ENCODE measurements at places on chromosomes 7 and 10. TPM values are rescaled to one million over a fixed set of nuclear protein-coding genes. Genes with fewer than 3 reads are reported as not detected.

DNA sequence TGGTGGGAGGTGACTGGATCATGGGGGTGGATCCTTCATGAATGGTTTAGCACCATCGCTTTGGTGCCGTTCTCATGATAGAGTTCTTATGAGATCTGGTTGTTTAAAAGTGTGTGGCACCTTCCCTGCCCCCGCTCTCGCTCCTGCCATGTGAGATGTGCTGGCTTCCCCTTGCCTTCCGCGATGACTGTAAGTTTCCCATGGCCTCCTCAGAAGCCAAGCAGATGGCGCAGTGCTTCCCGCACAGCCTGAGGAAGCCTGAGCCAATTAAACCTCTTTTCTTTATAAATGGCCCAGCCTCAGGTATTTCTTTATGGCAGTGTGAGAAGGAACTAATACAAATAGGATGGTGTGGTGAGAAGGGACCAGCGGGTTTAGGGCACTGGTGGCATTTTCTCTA lies 243.3 kb upstream of the CELF2 start:
- peaks cover 3% of the 10 kb centered on the region for H3K27me3 ChIP-seq
- H3K4me1 ChIP-seq, result no peaks in the 10 kb centered on the region
- H3K27ac ChIP-seq, result no peak overlapping the region

- no peak overlapping the region for H3K27ac ChIP-seq
- H3K4me1 ChIP-seq, result peaks cover 3% of the 10 kb centered on the region
- H3K27me3 ChIP-seq, result peaks cover 7% of the 10 kb centered on the region
- H3K4me3 ChIP-seq, result no peak overlapping the region
- no peak for DNase-seq
Observed at GRCh38 chr10:23648618-23649017, 209.7 kb downstream of the OTUD1 start.

DNA sequence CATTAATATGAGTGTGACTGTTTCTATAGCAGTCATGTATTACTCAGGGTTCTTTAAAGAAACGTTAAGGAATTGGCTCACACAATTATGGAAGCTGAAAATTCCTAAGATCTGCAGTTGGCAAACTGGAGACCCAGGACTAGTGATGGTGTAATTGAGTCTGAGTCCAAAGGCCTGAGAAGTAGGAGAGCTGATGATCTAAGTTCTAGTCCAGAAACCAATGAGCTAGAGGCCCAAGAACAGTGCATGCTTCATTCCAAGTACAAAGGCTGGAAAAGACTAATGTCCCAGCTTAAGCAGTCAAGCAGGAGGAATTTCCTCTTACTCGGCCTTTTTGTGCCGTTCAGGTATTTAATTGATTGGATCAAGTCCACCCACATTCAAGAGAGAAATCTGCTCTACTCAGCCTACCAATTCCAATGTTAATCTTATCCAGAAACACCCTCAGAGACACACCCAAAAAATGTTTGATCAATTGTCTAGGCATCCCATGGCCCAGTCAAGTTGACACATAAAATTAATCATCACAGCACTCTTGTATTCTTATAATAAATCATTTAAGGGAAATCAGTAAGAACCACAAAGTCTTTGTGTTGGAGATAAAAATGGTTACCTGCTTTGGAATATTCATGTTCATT lies 312.1 kb downstream of the PRKG1 start:
- no peaks in the 10 kb centered on the region for H3K4me1 ChIP-seq
- H3K27me3 ChIP-seq, result no peaks in the 10 kb centered on the region

- peaks cover 24% of the 10 kb centered on the region for H3K27me3 ChIP-seq
- H3K27ac ChIP-seq, result no peak overlapping the region
- no peaks in the 10 kb centered on the region for H3K4me1 ChIP-seq
- no peak overlapping the region for H3K4me3 ChIP-seq
Observed at GRCh38 chr7:113143486-113144257, 25.3 kb upstream of the SMIM30 start.

DNA sequence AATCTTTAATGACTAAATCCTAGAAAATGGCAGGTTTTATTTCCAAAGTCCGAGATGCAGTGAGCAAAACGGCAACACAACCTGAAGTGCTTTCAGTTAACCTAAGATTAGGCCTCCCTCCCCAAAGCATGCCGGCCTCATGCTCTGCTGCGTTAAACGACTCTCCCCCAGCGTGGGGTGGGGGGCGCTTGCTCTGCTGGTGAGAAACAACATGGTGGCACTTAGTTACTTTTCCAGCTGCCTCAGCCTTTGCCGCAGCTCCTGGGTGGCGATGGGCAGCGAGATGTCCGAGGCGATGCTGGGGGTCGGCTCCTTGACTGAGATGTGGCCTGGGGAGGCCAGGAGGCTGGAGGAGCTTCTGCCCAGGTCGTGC lies 36.7 kb upstream of the NCAPG2 start:
- no peak overlapping the region for H3K27ac ChIP-seq
- H3K4me3 ChIP-seq, result no peak overlapping the region
- no peaks in the 10 kb centered on the region for H3K27me3 ChIP-seq
- peaks cover 6% of the 10 kb centered on the region for H3K36me3 ChIP-seq

GRCh38 chr7:151204383-151205032 lies 5.8 kb downstream of the H2BK1 start:
- no peak overlapping the region for H3K4me3 ChIP-seq
- no peaks in the 10 kb centered on the region for H3K36me3 ChIP-seq
- no peak for DNase-seq
- no peak overlapping the region for H3K27ac ChIP-seq
- H3K4me1 ChIP-seq, result peaks cover 15% of the 10 kb centered on the region

- peaks cover 2% of the 10 kb centered on the region for H3K36me3 ChIP-seq
- peak overlapping the region; percentile 83 for H3K4me3 ChIP-seq
- H3K27ac ChIP-seq, result peak overlapping the region; percentile 90
- DNase-seq, result no peak
- H3K27me3 ChIP-seq, result peaks cover 5% of the 10 kb centered on the region
Observed at GRCh38 chr10:22437620-22438588, 92.6 kb downstream of the SPAG6 start.

GRCh38 chr7:17302575-17303142 lies 4.2 kb downstream of the AHR start:
- no peak for DNase-seq
- peaks cover 15% of the 10 kb centered on the region for H3K36me3 ChIP-seq
- no peak overlapping the region for H3K27ac ChIP-seq
- peaks cover 36% of the 10 kb centered on the region for H3K4me1 ChIP-seq
- H3K4me3 ChIP-seq, result no peak overlapping the region

- no peaks in the 10 kb centered on the region for H3K27me3 ChIP-seq
- no peaks in the 10 kb centered on the region for H3K4me1 ChIP-seq
- no peaks in the 10 kb centered on the region for H3K36me3 ChIP-seq
- no peak overlapping the region for H3K4me3 ChIP-seq
- no peak overlapping the region for H3K27ac ChIP-seq
- no peak for DNase-seq
Observed at GRCh38 chr7:14841869-14842268, 60.7 kb downstream of the DGKB start.

DNA sequence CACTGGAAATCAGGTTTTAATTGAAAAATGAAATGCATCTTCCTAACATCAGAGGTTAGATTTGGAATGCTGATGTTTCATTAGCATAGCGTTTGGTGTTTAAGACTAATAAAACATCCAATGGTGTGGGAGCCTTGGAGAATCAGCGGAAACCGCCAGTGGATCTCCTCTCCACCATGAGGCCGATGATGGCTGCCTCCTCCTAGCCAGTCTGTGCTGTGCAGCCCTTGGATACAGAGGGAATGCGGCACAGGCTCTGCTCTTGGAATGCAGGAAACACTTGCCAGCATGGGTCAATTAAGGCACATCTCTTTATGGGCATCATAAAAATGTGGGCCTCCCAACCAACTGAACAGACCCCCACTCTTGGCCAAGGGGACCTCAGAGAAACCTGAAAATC lies 259.9 kb downstream of the GLRX3 start:
- no peaks in the 10 kb centered on the region for H3K4me1 ChIP-seq
- no peak for DNase-seq
- peaks cover 5% of the 10 kb centered on the region for H3K27me3 ChIP-seq
- H3K36me3 ChIP-seq, result no peaks in the 10 kb centered on the region
- no peak overlapping the region for H3K4me3 ChIP-seq

DNA sequence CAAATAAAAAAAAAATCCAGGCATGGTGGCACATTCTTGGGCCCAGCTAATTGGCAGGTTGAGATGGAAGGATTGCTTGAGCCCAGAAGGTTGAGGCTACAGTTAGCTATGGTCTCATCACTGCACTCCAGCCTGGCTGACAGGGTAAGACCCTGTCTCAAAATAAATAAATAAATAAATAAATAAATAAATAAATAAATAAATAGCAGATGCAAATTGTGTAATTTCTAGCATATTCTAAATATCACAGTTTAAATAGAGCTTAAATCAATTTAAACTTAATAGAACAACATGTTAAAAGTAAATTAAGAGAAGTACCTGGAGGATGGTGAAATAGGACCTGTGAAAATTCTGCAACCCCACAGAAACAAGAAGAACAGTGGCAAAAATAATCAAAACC lies 290.5 kb downstream of the TFEC start:
- no peak for DNase-seq
- H3K27me3 ChIP-seq, result no peaks in the 10 kb centered on the region
- H3K27ac ChIP-seq, result no peak overlapping the region
- no peaks in the 10 kb centered on the region for H3K4me1 ChIP-seq
- no peak overlapping the region for H3K4me3 ChIP-seq
- no peaks in the 10 kb centered on the region for H3K36me3 ChIP-seq

DNA sequence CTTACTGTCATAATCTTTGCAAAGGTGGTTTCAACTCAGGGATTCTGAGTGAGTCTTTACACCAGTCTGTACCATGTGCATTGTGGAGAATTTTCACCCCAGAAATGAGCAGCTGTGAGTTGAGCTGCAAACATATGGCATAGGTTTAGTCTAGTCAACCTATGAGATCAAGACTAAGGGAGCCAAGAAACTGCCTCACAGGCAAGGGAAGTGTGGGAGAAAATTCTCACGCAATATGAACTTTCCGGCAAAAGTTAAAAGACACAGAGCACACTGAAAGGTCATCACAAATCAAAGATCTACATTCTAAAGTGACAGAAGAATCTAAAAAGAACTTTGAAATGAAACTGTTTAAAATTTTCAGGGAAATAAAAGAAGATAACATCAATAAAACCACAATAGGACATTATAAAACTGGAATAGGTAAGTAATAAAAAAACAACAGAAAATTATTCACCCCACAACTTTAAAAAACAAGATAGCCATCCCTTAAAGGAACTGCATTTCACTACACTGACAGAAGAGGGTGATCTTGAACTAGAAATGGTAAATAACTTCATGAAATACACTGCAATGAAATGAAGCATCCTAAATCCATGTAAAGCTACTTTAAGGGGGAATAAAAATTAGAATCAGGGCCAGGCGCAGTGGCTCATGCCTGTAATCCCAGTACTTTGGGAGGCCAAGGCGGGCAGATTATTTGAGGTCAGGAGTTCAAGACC lies 63.5 kb downstream of the LGI1 start:
- no peaks in the 10 kb centered on the region for H3K36me3 ChIP-seq
- no peak overlapping the region for H3K4me3 ChIP-seq
- no peak overlapping the region for H3K27ac ChIP-seq
- no peak for DNase-seq

GRCh38 chr7:100208911-100209408 lies 10.8 kb upstream of the PVRIG start:
- peaks cover 7% of the 10 kb centered on the region for H3K36me3 ChIP-seq
- peak; percentile 69 for DNase-seq
- peak overlapping the region; percentile 75 for H3K27ac ChIP-seq
- H3K27me3 ChIP-seq, result no peaks in the 10 kb centered on the region
- peaks cover 49% of the 10 kb centered on the region for H3K4me1 ChIP-seq
- peak overlapping the region; percentile 53 for H3K4me3 ChIP-seq

DNA sequence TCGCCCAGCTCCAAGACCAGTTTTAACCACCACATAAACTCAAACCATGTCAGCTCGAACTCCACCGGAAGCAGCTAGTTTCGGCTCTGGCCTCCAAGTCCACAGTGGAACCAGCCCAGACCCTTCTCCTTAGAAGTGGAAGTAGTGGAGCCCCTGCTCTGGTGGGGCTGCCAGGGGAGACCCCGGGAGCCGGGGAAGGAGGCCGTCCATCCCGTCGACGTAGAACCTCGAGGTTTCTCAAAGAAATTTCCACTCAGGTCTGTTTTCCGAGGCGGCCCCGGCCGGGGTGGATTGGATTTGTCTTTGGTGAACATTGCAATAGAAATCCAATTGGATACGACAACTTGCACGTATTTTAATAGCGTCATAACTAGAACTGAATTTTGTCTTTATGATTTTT lies 87.5 kb downstream of the RGS10 start:
- H3K27ac ChIP-seq, result no peak overlapping the region
- H3K36me3 ChIP-seq, result no peaks in the 10 kb centered on the region
- H3K27me3 ChIP-seq, result no peaks in the 10 kb centered on the region
- H3K4me3 ChIP-seq, result no peak overlapping the region
- no peak for DNase-seq
- no peaks in the 10 kb centered on the region for H3K4me1 ChIP-seq

DNA sequence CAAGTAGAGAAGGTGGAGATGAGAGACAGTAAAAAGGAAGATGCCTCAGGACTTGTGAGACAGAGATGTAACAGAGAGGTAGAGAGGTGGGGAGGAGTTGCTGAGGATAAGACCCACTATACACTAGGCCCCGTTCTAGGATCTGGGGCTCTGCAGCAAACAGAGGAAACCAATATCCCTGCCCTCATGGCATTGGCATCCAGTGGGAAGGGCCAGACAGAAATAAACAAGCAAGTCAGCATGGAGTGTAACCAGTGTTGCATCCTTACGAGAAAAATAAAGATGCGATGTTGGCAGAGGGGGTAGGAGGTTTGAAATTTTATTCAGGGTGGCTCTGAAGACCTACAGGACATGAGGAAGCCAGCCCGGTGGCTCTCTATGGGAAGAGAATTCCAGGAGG lies 22.0 kb upstream of the EEPD1 start:
- no peak overlapping the region for H3K4me3 ChIP-seq
- DNase-seq, result no peak
- no peaks in the 10 kb centered on the region for H3K4me1 ChIP-seq
- H3K27me3 ChIP-seq, result no peaks in the 10 kb centered on the region

- no peaks in the 10 kb centered on the region for H3K27me3 ChIP-seq
- no peaks in the 10 kb centered on the region for H3K36me3 ChIP-seq
- no peak overlapping the region for H3K27ac ChIP-seq
- DNase-seq, result no peak
- H3K4me3 ChIP-seq, result no peak overlapping the region
Observed at GRCh38 chr7:149729983-149730801, 43.2 kb downstream of the ZNF467 start.

DNA sequence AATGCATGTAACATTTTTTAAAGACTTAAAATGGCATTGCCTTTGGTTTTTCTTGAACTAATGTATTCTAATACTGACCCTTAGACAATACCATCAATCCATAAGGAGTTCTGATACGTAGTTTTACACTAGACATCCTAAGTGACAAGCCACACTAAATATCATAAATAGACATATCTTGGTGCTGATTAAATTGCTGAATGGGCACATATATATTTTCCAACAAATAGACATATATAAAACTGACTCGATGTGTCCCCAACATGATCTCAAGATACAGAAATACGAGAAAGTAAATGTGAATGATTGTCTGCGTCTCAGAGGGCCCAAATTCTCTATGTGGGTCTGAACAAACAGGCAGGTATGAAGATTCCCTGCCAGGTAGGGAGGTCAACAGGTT lies 99.8 kb downstream of the NEBL start:
- no peaks in the 10 kb centered on the region for H3K36me3 ChIP-seq
- no peak overlapping the region for H3K4me3 ChIP-seq
- H3K4me1 ChIP-seq, result no peaks in the 10 kb centered on the region
- H3K27ac ChIP-seq, result no peak overlapping the region

Gene CPXM2
- total RNA-seq, result not detected

Gene ANKRD7
- total RNA-seq, result 1.6 TPM

Gene CFTR
- total RNA-seq, result not detected

Gene OR2A12
- not detected for total RNA-seq

Gene KCP
- total RNA-seq, result 0.10 TPM

Gene WBP1L
- 12.0 TPM for total RNA-seq

Gene GSTK1
- total RNA-seq, result 136 TPM

Gene PTPN20
- total RNA-seq, result 1.8 TPM

Gene PLOD3
- 22.7 TPM for total RNA-seq

Gene CDH23
- total RNA-seq, result 1.4 TPM
